ENCODE measurements at places on chromosomes 2 and 18.

DNA sequence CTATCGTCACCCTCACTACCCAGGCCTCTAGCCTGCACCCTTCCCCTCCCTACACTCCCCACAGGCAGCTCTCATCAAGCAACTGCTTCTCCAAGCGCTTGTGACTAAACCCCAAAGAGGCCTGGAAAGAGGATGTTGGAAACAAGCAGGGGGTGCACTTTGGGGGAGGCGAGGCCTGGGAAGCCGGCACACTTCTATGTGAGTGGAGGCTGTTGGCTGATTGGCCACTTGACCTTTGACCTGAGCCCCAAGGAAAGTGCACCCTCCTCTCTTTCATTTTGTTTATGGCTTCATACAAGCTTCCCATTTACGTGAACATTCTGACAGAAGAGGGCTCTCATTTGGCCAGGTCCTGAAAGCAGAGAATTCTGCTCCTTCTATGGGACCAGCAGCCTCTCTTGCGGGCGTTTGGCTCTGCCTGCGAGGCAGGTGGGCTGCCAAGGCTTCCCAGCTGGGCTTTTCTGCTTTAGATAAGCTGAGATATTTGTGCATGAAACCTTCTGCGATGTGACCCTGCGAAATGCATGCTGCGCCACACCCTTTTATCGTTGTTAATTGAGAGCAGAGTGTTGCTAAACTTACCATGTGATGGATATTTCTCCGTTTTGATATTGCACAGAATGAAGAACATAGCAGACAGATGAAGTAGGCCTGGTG, 134.8 kb upstream of the NCK2 start:
- no peak for DNase-seq

- no peak for DNase-seq
These were observed 353.1 kb downstream of the IRS1 start for GRCh38 chr2:226446406-226447001.

DNA sequence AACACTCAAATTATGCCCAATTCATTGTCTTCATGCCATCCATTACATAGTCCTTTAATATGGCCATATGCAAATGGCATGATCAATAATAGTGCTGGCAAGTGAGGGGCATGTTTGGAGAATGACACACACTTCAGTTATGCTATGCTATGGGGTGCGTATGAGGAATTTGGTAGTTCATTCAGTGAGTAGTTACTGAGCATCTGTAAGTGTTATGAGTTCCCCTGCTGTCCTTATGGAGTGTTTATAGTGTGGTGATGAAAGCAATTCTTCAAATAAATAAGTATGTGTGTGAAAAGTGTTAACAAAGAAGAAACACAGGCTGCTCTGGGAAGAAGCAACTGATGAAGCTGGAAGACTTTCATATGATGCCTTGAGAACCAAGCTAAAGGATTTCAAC, 383.7 kb upstream of the SLC14A2 start:
- no peak for DNase-seq

DNA sequence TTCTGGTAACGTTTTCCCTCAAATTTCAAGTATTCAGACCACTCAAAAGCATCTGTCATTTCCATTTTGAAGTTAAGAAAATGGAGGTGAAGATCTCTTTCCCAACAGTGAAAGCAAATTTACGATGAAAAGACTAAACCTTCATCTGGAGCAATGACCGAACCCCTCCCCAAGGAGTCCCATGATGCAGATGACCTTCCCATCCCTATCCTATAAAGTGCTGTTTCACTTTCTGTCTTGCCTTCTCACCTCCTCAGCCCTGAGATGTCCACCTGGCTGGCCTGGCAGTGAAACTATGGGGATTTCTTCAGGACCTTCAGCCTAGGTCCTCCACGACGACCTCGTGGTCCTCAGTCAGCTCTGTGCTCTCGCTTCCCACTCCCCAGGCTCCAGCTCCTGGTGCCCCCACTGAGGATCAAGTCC, 925 bp upstream of the NPC1 start:
- no peak for DNase-seq

- no peak for DNase-seq
These were observed 780.8 kb upstream of the GCFC2 start for GRCh38 chr2:76491503-76491902.

DNA sequence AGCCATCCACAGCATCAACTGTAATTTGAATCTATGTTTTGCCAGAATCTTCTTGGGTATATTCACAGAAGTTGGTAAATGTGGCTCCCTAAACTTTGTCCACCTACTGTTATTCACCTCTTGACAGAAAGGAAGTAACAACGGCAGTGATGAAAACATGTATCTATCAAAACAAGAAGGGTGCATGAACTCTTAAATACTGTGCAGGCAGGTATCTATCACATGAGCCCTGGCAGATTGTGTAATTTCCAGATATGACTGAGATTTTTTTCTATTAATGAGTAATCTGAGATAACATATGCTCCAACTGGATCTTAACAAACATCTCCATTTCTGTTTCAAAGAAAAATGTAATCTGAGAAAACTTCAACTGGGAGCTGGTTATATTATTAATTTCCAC, 36.6 kb downstream of the SFT2D3 start:
- DNase-seq = no peak

DNA sequence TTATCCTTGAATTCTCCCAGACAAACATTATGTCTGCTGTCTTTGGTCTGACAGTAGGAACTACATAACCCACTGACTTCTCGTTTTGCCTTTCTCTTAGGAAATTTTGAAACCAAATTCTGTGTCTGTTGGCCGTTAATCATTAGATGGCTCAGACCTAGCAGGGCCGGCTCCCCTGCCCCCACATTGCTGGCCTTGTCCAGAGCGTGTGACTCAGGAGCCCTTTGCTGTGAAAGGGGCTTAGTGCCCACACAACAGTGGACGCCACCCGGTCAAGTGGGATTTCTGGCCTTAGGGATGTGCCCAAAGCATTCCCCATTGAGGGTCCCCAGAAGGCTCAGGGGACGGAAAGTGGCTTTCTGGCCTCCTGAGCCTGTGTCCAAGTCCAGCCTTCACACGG, 137.5 kb downstream of the CTIF start:
- no peak for DNase-seq

Measured in activated B cell treated with CpG ODN at 0.5 μM for 24 hours (primary cell).